ENCODE measurements at places on chromosomes 7 and 10.

DNA sequence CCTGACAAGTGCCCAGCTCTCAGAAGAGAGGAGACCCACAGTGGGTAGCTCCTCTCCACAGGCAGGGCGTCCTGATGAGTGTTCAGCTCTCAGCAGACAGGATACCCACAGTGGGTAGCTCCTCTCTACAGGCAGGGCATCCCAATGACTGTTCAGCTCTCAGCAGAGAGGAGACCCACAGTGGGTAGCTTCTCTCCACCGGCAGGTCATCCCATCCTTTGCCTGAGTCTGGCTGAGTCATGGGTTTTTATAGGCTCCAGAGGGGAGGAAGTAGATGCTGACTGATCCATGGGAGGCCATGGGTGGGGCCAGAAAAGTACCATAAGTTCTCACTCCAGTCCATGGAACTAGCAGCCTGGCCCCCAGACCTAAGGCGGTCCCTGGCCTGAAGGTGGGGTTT is 18.5 kb downstream of the CFAP70 start:
- no peak for DNase-seq

- DNase-seq = no peak
Measured at GRCh38 chr7:55016061-55016745, 2.6 kb upstream of the EGFR start.

DNA sequence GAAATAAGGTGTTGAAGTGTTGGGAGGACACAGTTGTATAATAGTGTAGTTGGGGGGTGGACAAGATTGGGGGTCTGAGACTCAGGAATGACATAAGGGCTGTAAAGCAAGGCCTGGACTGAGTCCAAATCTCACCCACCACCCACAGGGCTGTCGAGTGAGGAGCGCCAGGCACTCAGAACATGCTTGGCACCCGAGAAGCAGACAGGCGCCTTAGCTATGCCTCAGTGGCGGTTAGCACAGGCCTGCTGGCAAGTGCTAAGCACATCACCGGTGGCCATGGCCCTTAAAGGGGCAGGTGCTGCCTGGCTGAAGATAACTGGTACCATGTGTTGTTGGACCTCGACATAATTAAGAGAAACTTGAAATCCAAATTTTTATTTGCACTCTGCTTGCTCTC is 90.7 kb downstream of the COL13A1 start:
- DNase-seq = no peak

DNA sequence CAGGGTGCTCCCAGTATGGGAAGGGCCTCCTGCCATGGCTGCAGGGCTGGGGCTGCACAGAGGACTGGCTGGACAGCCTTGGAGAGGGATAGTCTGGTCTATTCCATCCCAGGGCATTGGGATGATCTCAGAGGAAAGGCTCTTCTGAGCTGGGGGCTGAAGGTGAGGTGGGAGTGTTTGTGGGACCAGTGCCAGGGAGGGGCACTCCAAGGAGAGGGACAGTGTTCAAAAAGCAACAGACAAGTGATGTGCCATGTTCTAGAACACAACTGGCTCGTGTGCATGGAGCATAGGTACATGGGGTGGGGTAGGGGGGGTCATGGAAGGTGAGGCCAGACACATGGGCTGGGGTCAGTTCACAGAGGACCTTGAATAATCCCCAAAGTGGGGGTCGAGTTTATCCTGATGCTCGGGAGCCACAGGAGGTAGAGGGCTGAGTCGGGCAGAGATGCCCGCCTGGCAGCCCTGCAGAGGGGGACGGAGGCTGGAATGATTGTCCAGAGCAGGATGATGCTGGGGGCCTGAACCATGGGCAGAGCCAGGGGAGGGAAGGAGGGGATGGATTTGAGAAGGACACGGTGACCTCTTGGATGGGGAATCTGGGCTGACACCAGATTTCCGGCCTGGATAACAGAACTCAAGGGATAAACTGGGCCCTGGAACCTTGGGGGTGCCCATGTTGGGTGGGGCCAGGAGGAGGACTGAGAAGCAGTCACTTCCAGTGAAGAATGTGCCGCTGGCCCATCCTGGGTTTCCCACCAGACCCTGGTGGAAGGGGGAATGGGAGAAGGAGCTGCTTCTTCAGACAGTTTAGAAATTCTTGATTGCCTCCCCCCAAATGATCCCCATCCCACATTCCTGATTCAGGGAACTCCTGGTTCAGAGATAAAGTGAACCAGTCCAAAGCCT is 50.4 kb downstream of the NEURL1 start:
- DNase-seq = no peak

DNA sequence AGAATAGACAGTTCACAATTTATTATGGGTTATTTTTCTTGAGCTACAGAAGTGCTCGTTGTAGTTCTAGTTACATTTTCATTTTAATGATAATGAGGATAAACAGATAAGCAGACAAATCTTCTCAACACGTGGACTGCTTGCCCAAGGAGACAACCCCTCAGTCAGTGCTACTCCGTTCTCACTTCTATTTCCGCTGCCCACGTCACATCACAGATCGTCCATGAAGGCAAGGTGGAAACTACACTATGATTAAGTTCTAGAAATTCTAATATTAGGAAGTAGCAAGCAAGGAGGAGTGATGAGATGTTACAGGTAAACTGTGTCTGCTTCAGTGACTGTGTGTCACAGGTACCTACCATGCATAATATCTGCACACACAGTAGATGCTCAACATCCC is 210.5 kb downstream of the CHCHD3 start:
- no peak for DNase-seq

DNA sequence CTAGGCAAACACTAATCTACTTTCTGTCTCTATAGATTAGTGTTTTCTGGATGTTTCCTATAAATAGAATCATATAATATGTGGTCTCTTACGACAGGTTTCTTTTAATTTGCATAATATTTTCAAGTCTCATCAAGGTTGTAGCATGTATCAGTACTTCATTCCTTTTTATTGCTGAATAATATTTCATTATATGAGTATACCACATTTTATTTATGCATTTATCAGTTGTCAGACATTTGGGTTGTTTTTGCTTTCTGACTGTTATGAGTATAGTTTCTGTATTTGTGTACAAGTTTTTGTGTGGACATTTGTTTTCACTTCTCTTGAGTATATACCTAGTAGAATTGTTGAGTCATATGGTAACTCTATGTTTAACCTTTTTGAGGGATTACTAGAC is 48.2 kb downstream of the SHOC2 start:
- DNase-seq = no peak

GRCh38 chr10:112792487-112793201 is 157.4 kb upstream of the TCF7L2 start:
- DNase-seq = no peak

GRCh38 chr10:71335173-71335708 is 16.2 kb downstream of the SLC29A3 start:
- DNase-seq = no peak

DNA sequence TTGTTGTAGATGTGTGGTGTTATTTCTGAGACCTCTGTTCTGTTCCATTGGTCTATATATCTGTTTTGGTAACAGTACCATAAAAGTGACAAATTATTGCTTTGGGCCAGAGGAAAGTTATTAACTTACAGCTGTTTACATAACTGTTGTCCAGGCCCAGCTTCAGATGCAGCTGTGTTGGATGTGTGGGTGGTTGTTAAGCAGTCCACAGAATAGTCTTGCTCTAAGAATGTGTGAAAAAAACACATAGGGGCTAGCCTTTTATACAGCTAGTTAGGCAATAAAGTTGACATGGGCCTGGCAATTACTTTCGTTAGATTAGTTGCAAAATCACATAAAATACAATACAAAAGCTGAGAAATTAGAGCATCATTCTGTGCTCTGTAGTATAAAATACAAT is 31.9 kb downstream of the DLD start:
- DNase-seq = no peak

DNA sequence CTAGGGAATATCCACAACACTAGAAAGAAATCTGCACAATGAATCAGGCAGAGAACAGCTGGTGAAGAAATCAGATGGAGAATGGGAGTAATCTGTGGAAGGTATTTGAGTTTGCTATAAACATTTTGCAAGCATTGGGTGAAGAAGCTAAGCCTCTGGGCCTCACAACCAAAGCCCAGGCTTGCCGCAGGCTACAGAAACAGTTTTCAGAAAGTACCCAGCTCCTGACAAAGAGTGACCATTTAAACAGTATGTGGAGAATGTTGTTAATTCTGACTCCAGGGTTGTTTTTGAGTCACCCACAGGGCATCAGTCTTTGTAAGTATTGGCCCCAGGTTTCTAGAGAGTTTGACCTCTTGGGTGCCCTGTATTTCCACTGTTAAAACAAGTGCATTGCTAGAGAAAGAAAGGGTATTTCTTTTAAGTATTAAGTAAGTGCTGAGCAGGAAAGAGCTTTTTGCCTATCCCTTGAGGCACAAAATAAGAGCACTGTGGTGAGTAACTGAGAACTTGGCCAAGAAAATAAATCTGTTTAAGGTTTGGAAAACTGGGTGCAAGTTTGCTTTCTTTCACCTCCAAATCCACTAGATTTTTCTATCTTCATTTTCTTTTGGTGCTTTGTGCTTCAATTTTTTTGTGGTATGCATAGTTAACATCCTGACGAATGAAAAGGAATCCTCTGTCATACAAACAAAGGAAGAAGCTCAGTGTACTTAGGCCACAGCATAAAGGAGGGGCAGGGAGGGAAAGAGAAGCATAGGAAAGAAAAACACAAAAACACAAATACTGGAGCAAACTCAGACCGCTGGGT is 691.8 kb downstream of the SUGCT start:
- no peak for DNase-seq

DNA sequence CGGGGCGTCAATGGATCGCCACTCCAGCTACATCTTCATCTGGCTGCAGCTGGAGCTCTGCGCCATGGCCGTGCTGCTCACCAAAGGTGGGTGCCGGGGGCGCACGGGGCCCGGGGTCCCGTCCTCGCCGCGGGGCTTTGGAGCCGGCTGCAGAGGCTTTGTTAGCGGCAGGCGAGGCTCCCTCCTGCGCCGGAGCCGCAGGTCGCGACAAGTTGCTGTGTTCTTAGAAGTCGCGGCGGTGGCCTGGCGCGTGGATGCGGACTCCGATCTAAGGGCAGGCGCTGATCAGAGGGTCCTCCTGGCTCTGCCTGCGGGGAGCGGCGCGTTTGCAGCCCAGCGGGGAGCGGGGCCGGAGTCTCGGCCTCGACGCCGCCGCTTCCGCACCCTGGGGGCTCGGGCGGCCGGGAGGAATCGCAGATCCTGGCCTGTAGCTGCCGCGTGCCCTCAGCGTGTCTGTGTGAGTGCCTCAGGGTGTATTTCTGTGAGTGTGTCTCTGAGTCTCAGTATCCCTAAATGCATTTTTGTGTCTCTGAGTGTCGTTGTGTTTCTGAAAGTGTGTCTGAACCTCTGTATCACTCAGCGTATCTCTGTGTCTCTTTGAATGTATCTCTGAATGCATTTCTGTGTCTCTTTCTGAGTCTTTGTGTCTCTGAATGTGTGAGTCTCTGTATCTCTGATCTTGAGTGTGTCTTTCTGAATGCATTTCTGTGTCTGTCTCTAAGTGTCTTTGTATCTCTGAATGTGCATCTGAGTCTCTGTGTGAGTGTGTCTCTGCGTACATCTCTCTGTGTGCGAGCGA is 766 bp downstream of the BAMBI start:
- DNase-seq = peak; percentile 37

GRCh38 chr7:131299074-131299473 is 28.6 kb upstream of the MKLN1 start:
- DNase-seq = no peak

DNA sequence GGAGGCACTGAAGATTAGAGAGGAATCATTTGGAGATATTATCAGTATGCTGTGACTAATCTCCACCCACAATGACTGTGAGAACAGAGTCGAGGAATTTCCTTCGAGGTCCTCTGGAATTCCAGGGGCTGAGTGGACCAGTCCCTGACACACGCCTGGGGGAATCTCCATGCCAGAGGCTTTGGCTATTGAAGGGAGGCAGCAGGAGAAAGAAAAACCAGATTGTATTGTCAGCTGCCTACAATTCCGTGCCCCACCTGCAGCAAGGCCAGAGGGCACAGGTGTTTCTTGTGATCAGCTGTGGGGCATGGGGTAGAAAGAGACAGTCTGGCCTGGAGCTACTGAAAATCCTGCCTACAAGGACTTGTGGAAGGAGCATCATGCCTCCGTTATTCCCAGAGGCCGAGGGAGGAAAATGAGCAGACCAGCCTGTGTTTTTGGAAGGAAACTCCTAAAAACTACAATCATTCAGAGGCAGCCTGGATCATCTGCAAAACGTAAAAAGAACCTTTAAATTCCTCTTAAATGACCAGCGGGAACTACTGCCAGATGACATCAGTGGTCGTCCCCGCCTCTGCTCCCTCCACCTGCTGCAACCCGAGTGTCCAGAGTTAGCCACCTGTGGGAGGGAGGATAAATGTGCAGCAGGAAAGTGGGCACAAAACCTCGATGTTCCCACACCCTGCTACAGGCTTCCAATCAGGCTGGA is 25.4 kb upstream of the ANK3 start:
- DNase-seq = no peak

DNA sequence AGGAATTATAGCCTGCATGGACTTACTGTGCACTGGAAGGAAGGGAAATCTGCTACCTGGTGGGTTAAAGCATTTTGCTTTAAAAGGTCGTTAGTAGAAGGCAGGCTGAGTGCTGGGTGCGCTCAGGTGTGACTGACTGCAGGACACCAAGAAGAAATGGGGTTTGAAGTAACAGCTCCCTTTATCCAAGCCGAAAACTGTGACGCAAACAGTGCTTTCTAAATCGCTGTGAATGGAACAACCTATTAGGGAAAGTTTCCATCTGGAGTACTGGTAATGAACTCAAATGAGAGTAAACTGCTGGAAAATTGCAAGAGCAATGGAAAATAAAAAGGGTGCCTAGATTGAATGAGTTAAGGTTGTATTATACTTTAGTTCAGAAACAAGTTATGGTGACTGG is 95.3 kb downstream of the CNNM2 start:
- DNase-seq = no peak

GRCh38 chr10:32049113-32049512 is 7.1 kb downstream of the KIF5B start:
- no peak for DNase-seq

DNA sequence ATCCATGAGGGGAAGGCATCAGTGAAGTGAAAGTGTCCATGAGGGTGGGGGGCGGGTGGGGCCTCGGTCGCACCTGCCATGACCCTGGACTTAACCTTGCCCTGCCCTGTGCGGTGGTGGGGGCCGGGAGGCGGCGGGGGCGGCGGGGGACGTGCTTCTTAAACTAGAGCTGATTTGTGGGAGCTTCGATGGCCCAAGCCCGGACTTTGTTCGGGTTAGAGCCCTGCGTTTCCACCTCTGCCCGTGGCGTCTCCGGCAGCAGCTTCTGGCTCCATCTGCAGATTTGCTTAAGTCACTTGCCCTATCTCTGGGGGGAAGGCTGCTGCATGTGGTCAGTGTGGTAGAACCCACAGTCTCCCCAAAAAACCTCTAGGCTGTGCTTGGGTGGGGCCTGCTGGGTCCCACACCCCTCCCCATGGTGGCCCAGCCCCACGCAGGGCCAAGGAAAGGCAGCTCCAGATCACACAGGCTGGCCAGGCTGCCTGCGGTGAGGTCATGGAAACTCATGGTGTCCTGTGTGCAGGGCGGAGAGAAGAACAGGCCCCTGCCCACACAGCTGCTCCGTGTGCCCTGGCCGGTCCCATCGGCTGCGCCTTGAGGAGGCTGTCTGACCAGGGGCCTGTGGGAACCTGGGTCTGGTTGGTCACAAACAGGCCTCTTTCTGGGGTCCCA is 93.2 kb downstream of the INPP5A start:
- no peak for DNase-seq

Data from stimulated activated naive CD8-positive, alpha-beta T cell treated with anti-CD3 and anti-CD28 coated beads, Interleukin-15, Interleukin-2, amounts not matched to agents 100 U/mL and 50 U/mL, for 24 hours (primary cell).